ENCODE measurements at places on chromosomes 6 and 20. TPM values are rescaled to one million over a fixed set of nuclear protein-coding genes. Genes with fewer than 3 reads are reported as not detected.

SPDEF gene
- total RNA-seq: not detected

SNRPB gene
- total RNA-seq: 109 TPM

TBXT gene
- total RNA-seq: not detected

SYNGAP1 gene
- total RNA-seq: 6.9 TPM

NHLRC1 gene
- 2.9 TPM for total RNA-seq

KCNK15 gene
- 81.3 TPM for total RNA-seq

CNR1 gene
- not detected for total RNA-seq

LMBRD1 gene
- total RNA-seq: 36.8 TPM

TNFRSF6B gene
- 2.9 TPM for total RNA-seq

CLVS2 gene
- total RNA-seq: not detected
